ENCODE measurements at places on chromosomes 12 and 14.

DNA sequence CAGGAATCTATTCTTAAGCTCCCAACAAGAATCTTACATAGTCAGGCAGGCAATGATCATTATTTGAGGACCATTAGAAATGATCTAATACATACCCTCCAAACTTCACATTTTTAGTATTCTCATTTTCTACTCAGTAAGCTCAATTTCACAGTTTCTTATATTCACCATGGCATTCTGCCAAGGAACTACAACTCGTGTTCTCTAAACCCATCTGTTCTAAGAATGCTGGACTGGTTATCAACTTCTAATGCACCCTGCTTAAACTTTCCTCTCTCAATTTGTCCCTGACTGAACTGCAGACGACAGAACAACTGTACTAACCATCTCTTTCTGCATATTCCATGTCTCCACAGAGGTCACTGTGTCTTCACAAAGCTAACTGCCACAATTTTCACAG, 58.6 kb downstream of the GXYLT1 start:
- no peak for DNase-seq

DNA sequence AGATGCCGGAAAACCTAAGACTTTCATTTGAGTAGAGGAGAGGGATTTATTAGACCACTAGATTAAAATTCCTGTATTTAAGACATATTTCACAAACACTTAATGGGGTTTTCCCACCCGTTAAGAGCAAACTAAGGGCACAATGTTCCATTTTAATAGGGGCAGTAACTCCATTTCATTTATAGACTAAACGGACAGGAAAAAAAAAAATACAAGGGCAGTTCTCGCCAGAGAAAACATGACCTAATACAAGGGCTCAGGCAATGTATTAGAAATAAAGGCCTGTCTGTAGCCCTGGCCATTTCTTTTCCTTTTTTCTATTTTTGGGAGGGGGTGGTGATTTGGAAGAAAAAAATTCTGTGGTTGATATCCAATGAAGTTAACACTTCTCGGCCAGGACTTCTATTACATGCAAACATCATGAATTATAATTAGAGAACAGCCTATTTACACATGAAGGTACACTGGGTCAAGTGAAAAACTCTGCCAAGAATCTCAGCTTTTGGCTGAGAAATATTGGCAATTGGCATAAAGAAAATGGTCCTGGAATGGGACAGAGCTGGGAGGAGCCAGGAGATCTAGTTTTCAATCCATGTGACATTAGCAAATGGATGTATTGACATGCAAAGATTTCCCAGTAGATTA, 641.1 kb upstream of the TBX3 start:
- DNase-seq = no peak

DNA sequence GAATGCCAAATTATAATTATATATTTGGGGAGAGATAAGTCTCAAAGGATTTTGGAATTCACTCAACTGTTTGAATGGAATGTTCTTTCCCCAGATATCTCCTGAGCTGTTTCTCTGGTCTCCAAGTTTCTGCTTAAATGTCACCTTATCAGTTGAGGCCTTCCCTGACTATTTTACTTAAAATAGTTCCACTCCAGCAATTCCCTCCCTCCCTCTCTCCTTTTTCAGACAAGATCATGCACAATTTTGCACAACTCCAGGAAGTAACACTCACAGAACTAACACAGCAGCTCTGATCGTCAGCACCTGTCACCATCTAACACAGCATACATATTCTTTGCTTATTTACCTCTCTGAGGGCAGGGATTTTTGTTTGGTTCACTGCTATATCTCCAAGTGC, 12.5 kb downstream of the BTG1 start:
- DNase-seq = no peak

GRCh38 chr12:85733221-85733840, 102.9 kb downstream of the RASSF9 start:
- no peak for DNase-seq

GRCh38 chr12:57138526-57139272, 8.7 kb downstream of the LRP1-AS start:
- DNase-seq = no peak

DNA sequence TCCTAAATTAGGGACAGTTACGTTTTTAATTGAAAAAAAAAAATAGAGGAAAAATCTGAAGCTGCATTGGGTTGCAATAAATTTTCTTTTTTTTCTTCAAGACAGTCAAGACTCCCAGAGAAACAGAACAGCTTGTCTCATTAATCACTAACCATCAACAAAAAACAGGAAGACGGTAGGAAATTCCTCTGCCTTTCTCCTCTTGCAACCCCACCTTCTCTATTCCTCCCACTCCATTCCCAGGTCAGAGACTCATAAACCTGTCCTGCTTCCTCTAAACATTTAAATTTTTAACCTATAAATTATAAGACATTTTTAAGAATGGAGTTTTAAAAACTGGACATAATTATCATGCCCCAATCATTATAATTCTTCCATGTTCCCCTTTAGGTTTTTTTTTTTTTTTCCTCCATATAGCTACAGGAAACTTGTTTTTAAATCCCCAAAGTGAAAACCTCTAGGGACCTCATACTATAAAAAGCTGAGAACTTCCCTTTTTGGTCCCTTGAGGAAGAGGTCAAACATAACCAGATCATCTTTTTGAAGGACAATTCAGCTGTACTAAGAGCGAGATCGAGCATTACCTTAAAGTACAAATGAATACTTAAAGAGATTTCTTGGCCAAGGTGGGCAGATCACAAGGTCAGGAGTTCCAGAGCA, 36.0 kb downstream of the CPM start:
- DNase-seq = no peak

GRCh38 chr14:104643306-104643705, 38.7 kb upstream of the TMEM179 start:
- no peak for DNase-seq

- DNase-seq = no peak
Observed at GRCh38 chr12:120249875-120250795, 15.4 kb downstream of the PXN start.

GRCh38 chr12:89994911-89995310, 286.3 kb upstream of the ATP2B1 start:
- DNase-seq = no peak

- no peak for DNase-seq
Observed at GRCh38 chr12:49946086-49946485, 4.5 kb upstream of the AQP2 start.

- peak; percentile 89 for DNase-seq
Observed at GRCh38 chr14:24734917-24735500, 101.0 kb upstream of the GZMB start.

DNA sequence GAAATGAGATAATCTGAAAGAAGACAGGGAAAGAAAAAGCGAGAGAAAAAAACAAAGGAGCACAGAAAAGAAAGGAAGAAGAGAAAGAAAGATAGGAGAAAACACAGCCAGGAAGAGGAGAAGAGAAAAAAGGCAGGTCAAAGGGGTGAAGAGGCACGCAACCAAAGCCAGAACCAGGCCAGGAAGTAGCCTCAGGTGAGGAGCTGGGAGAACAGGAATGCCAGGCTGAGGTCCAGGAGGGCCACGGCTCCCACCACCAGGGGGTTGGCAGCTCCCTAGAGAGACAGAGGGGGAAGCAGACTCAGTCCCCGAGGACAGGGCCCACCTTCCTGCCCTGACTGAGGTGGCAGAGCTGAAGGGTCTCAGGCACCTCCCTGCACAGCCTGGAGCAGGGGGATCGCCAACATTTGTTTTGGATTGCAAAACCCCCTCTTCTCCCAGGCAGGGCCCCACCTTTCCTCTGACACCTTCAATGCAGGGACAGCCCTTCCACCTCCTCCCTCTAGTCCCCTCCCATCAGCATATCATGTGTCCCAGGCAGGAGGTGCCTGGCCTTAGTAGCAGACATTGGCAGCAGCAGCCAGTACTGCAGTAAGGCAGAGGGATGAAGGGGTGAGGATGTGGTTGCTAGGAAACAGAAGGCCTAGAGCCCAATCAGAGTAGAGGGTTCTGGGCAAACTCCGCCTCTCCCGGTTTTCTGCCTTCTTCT, 2.0 kb upstream of the AP1G2 start:
- DNase-seq = peak; percentile 11

GRCh38 chr12:69157023-69157655, 82.2 kb upstream of the CPSF6 start:
- DNase-seq = peak; percentile 59

DNA sequence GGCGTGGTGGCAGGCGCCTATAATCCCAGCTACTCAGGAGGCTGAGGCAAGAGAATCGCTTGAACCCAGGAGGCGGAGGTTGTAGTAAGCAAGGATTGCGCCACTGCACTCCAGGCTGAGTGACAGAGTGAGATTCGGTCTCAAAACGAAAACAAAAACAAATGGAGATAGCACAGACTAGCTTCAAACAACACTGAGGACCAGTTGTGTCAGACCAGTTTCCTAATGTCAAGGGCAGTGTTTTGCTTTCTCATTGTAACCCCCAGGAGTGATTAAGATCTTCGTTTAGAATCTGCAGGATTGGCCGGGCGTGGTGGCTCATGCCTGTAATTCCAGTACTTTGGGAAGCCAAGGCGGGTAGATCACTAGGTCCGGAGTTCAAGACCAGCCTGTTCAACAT, 18.5 kb downstream of the RPGRIP1 start:
- no peak for DNase-seq

GRCh38 chr12:46549527-46550265, 177.1 kb upstream of the SLC38A2 start:
- DNase-seq = no peak

- DNase-seq = no peak
Observed at GRCh38 chr14:55582746-55583145, 2.7 kb downstream of the KTN1 start.

GRCh38 chr12:122839907-122840554, 4.8 kb downstream of the HIP1R start:
- DNase-seq = no peak

DNA sequence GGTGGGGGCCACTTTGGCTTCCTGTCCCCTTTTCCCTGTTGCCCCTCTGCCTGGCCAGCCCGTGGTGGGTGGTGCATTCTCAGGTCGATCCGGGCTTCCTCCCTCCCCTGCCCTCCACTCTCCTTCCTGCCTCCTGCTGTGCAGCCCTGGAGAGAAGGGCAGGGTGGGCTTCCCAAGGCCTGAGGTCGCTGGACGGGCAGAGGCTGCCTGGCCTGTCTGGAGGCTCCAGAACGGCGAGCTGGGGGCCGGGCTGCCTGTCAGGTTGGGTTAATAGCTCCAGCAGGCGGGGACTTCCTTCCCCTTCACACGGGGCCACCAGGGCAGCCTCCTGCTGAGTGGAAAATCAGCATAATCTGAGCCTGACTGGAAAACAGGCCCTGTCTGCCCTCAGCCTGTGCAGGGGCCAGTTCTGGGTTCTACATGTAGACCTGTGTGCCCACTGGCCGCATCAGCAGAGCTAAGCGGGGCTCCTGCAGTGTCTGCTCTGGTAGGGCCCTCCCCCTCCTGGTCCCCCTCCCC, 11.3 kb downstream of the KIF26A start:
- peak; percentile 53 for DNase-seq

DNA sequence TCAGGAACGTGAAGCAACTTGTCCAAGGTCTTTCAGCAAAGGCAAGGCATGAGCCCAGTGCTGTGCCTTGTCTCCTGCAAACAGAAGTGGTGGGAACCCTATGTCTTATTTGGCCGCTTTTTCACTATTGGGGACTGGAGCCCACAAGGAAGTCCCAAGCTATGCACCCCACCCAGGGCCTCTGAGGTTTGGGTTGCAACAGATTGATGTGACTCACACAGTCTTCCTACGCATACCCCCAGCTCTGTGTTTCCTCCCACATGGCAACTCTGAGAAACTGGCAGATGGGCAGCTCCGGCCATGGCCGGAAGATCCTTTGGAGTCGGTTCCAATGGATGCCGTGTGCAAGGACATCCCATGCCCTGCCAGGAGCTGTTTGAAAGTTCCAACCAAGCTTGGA, 28.3 kb upstream of the CMKLR1 start:
- no peak for DNase-seq

- DNase-seq = no peak
Observed at GRCh38 chr12:34348836-34349672, 326.8 kb downstream of the ALG10 start.

DNA sequence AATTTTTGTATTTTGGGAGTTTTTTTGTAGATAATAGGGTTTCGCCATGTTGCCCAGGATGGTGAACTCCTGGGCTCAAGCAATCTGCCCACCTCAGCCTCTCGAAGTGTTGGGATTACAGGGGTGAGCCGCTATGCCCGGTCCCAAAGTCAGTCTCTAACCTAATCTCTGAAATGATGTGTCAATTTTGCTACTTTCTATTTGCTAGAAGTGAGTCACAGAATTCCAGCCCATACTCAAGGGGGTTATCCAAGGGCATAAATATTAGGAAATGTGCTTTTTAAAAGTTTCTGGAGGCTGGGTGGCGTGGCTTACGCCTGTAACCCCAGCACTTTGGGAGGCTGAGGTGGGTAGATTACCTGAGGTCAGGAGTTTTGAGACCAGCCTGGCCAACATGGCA, 40.5 kb downstream of the RESF1 start:
- no peak for DNase-seq

- DNase-seq = no peak
Observed at GRCh38 chr12:117439531-117440001, 78.1 kb upstream of the NOS1 start.

GRCh38 chr12:102811110-102811737, 105.8 kb downstream of the PAH start:
- DNase-seq = peak; percentile 3

DNA sequence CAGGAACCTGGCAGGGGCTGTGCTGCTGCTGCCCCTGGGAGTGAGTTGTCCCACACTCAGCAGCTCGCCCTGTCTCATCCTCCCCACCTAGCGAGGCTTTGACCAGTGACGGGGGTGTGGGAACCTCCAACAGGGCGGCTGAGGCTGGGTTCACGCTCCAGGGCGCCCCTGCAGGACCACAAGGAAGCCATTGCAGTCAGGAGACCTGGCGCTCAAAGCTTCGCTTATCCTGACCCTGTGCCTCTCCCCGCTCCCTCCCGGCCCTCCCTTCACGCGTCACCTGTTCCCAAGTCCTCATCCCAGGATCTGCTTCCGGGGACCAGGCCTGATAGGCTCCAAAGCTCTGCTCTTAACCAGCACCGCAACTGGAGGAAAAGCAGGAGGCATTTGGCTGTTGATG, 272.0 kb upstream of the SFSWAP start:
- no peak for DNase-seq

GRCh38 chr12:55707841-55708694, at the start of gene ITGA7:
Gene ITGA7, minus strand, starts transcription at chr12:55707904. Its CDS starts 222 bp downstream, at chr12:55707682.
- peak; percentile 3 for DNase-seq

DNA sequence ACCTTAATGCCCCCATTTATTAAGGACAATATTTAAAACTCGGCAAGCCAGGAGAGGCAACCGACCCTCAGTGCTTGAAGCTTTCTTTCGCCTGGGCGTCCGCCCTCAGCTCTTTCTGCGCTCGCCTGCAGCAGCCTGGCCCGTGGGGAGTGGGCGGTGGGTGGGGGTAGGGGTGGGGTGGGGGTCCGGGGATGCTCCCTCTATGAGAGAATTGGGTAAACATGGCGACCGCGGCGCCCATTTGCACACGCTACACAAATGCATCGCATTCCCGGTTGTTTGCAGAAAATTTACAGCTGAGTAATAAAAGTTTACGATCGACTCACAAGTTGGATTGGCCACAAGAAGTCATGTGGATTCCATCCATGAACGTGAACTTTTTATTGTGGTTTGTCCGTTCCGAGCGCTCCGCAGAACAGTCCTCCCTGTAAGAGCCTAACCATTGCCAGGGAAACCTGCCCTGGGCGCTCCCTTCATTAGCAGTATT, 7.7 kb downstream of the HOXC8 start:
- peak; percentile 75 for DNase-seq

- no peak for DNase-seq
Observed at GRCh38 chr12:119208626-119209061, 29.9 kb downstream of the HSPB8 start.

GRCh38 chr12:107126796-107127481, 33.6 kb upstream of the CRY1 start:
- DNase-seq = peak; percentile 56

- DNase-seq = no peak
Observed at GRCh38 chr12:51524386-51524901, 66.6 kb upstream of the SCN8A start.

- no peak for DNase-seq
Observed at GRCh38 chr12:45933504-45933903, 56.9 kb downstream of the SCAF11 start.
